ENCODE measurements at places on chromosomes 1 and 21.

GRCh38 chr1:101420406-101420805 lies 183.6 kb downstream of the S1PR1 start:
- H3K27ac ChIP-seq, result no peak overlapping the region
- H3K4me1 ChIP-seq, result peaks cover 2% of the 10 kb centered on the region
- DNase-seq, result no peak
- H3K4me3 ChIP-seq, result no peak overlapping the region
- H3K36me3 ChIP-seq, result no peaks in the 10 kb centered on the region

GRCh38 chr1:87368907-87369306 lies 40.2 kb downstream of the LMO4 start:
- H3K27ac ChIP-seq, result no peak overlapping the region
- no peak for DNase-seq
- no peaks in the 10 kb centered on the region for H3K27me3 ChIP-seq

DNA sequence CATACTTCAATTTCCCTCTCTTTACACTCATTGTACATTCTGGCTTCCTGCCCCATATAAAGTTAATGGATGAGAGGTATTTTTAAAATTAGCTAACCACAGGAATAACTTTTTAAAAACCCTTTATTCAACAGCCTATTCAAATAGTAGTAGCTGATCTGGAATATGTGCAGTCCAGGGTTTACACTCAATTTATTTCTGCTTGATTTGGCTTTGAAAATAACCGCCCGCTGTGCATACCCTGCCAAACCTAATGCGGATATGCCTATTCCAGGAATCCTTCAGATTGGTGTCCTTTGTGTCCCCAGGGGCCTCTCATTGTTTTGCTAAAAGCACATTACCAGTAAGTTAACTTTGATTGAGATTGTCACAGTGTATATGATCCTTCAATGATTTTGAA lies 1686.2 kb downstream of the PLA2G4A start:
- no peaks in the 10 kb centered on the region for H3K27me3 ChIP-seq
- H3K36me3 ChIP-seq, result no peaks in the 10 kb centered on the region
- no peak for DNase-seq
- H3K4me1 ChIP-seq, result no peaks in the 10 kb centered on the region

DNA sequence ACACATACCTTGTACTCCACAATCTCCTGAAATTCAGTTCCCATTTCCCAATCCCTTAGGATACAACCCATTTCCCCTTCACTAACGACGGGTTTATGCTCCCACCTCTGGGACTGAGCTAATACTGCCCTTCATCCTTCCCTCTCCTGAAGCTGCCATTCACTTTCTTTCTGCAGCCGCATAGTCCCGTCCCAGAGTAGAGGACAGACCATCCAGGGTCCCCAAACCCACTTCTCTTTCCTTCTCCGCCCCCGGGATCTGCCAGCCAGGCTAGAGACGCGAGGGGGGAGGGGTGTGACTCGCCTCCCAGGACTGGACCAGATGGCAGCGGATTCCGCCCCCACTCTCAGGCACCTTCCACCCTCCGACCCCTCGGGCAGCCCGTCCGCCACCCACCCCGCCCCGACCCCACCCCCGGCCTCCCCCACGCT lies 679 bp downstream of the ABL2 start:
- H3K4me3 ChIP-seq, result peak overlapping the region; percentile 82
- peaks cover 30% of the 10 kb centered on the region for H3K4me1 ChIP-seq
- no peaks in the 10 kb centered on the region for H3K27me3 ChIP-seq
- H3K27ac ChIP-seq, result peak overlapping the region; percentile 51
- H3K36me3 ChIP-seq, result peaks cover 7% of the 10 kb centered on the region

DNA sequence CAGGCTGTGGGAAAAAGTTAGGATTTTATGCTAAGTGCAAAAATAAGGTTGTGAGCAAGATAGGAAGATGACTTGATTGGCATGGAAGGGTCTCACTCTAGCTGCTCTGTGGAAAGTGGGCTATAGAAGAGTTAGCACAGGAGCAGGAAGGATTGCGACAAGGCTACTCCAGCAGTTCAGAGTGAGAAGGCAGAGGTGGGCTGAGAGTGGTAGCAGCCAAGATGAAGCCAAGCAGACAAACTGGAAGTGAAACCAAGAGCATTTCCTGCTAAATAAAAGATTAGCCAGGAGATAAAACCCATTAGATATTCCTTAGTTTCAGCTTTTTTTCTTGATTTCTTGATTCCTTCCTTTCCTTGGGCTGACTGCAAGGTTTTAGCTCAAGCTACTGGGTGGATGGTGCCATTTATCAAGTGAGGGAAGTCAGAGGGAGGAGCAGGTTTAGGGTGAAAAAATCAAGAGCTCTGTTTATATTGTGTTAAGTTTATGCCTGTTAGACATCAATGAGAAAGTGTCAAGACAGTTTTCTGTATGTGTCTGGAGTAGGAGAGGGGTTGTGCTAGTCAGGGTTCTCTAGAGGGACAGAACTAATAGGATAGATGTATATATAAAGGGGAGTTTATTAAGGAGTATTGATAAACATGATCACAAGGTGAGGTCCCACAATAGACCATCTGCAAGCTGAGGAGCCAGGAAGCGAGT lies 33.1 kb upstream of the ZNF644 start:
- peaks cover 2% of the 10 kb centered on the region for H3K27me3 ChIP-seq
- H3K27ac ChIP-seq, result no peak overlapping the region
- H3K4me3 ChIP-seq, result no peak overlapping the region

Data from activated naive CD8-positive, alpha-beta T cell treated with anti-CD3 and anti-CD28 coated beads, Interleukin-2, amount 50 U/mL, for 24 hours (primary cell).